Left ventricle myocardium superior (tissue), 1 donor: ENCODE measurements at places on chromosomes 1 and 21. TPM values are rescaled to one million over a fixed set of nuclear protein-coding genes. Genes with fewer than 3 reads are reported as not detected.

GRCh38 chr1:36951292-36951750 is 83.0 kb downstream of the GRIK3 start:
- no peak for DNase-seq

DNA sequence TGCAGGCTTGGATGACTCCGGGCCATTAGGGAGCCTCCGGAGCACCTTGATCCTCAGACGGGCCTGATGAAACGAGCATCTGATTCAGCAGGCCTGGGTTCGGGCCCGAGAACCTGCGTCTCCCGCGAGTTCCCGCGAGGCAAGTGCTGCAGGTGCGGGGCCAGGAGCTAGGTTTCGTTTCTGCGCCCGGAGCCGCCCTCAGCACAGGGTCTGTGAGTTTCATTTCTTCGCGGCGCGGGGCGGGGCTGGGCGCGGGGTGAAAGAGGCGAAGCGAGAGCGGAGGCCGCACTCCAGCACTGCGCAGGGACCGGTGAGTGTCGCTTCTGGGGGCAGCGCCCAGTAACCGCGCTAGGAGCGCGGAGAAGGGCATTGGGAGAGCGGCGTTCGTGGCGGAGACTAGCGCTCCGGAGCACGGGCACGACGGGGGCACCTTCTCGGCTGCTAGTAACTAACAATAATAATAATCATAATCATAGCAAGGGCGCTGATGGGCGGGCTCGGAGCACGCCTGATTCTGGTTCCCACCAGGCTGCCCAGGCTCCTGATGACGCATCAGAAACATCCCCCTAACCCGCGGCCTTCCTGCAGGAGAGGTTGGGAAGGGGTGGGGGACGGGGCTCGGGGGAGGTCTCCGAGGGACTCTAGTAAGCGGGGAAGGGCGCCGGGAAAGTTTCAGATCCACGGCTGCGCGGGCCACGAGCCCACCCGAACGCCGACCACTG is at the start of gene MX1:
Gene MX1, plus strand, starts transcription at position 286 of the 722 bp plus-strand sequence. CDS start 5,832 bp downstream, outside the sequence.
- DNase-seq: peak; percentile 86

DNA sequence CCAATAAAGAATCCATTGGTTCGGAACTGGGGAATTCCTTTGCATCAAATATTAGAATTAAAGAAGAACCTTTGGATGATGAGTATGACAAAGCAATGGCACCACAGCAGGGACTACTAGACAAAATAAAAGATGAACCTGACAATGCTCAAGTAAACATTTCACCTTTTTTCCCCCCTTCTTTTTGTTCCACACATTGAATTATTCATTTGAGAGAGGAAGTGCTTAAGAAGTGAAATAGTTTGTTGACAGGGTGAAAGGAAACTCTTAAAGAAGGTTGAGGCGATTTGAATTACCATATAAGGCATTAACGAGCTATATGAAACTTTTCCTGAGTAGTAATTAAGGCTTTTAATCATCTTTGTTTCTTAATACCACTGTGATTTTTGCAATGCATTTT is 93.1 kb downstream of the ZMYM4 start:
- no peak for DNase-seq

The INPP5B gene
- total RNA-seq: 12.0 TPM

DNA sequence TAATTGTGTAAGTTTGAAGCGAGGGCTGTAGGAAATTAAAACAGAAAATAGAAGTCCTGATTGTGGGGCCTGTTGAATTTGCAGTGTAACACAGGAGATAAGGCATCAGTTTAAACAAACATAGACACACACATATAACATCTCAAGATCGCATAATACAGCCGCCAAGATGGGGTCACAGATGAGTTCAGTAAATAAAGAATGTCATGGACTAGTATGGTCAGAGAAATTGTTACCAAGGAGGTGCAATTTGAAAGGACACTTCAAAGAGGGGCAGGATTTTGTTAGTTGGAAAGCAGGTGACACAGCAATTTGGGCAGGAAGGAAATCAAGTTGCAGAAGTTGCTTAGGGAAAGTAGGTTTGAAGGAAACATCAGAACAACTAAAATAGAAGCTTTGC is 450.0 kb downstream of the USP25 start:
- no peak for DNase-seq

The GABRD gene
- 0.20 TPM for total RNA-seq

DNA sequence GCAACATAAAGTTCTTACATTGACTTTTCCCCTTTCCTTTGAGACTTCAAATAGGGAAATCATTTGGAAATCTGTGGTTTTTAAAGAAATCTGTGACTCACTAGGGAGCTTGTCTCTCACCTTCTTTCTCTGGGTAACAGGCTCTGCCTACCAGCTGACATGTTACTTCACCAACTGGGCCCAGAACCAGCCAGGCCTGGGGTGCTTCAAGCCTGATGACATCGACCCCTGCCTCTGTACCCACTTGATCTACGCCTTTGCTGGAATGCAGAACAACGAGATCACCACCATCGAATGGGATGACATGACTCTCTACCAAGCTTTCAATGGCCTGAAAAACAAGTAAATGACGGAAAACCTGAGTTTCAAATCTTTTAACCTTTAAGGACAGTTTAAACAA is 9.2 kb upstream of the CHIA start:
- DNase-seq: no peak

DNA sequence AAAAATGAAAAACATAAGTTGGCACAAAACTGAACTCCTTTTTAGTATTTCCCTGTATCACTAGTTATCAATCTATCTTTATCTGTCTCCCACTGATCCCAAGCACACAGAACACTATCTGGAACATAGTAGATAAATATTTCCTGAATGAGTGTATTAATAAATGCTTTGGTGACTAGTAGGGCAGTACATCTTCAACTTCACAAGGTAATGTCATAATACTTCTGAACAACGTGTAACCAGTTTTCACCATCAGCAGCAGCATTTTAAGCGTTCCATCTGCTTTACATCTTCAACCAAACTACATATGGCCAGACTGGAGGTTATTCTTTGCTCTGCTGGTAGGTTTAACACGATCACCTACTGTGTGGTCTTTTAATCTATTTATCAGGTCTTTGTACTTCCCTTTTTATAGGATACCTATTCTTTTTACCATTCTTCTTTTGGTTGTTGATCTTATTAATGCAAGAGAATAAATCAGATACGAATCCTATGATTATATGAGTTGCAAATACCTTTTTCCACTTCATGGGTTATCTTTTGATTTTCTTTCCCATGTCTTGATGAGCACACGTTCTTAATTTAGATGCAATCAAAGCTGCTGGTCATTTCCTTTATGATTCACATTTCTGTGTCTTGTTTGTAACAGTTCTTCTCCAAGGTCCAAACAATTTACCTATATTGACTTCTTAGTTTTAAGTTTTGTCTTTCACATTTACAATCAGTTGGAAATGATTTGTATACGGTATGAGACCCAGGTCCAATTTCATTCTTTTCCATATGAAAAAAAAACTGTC is 16.3 kb downstream of the GPBP1L1 start:
- DNase-seq: no peak

DNA sequence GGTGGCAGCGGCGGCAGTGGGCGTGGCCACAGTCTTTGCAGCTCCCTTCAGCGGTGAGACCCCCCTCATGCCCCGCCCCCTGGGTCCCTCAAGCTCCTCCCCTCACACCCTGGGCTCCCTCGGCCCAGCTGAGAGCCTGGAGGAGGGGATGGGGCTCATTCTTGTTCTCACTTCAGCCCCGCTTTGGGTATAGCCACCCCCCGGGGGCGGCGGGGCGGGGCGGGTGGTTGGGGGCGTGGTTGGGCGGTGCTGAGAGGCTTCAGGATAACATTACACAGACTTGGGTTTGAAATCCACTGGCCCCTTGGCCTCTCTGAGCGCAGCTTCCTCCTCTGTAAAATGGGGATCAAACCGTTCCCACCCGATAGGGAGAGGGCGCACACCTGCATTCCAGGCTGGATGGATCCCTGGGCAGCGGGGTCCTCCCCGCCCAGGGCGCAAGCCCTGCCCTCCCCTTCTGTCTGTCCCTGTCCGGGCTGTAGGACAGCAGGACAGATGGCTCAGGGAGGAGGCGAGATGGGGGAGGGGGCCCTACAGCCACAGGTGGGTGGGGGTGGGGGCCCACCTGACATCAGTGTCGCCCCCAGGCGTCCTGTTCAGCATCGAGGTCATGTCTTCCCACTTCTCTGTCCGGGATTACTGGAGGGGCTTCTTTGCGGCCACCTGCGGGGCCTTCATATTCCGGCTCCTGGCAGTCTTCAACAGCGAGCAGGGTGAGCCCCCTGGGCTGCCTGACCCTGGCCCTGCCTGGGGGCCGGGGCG is 5.1 kb downstream of the CLCNKA start:
- DNase-seq: no peak

DNA sequence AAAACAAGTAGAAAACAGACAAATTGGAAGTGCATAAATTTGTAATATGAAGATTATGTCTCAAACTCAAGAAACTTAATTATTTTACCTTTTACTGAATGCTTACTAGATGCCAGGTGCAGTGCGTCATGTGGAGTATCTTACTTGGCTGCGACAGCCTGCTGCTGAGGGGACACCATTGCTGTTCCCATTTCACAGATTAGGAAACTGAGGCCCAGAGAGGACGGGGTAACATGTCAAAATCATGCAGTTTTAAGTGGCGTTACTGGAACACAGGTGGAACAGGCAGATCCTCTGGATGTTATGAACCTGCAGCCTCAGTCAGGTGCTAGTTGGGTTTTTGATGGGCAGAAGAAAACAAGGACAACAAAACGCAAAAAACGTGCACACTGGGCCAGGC is 7.3 kb upstream of the DHRS3 start:
- DNase-seq: no peak

DNA sequence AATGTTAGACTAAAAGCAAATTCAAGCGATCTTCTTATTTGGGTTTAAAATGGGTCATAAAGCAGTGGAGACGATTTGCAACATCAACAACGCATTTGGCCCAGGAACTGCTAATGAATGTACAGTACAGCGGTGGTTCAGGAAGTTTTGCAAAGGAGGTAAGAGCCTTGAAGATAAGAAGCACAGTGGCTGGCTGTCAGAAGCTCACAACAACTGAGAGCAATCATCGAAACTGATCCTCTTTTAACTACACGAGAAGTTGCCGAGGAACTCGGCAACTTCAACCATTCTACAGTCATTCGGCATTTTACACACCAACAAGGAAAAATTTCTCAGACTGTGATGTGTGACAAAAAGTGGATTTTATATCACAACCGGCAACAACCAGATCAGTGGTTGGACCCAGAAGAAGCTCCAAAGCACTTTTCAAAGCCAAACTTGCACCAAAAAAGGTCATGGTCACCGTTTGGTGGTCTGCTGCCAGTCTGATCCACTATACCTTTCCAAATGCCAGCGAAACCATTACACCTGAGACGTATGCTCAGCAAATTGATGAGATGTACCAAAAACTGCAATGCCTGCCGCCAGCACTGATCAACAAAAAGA is 47.9 kb downstream of the ASH1L start:
- no peak for DNase-seq

The GBP5 gene
- total RNA-seq: 0.99 TPM

DNA sequence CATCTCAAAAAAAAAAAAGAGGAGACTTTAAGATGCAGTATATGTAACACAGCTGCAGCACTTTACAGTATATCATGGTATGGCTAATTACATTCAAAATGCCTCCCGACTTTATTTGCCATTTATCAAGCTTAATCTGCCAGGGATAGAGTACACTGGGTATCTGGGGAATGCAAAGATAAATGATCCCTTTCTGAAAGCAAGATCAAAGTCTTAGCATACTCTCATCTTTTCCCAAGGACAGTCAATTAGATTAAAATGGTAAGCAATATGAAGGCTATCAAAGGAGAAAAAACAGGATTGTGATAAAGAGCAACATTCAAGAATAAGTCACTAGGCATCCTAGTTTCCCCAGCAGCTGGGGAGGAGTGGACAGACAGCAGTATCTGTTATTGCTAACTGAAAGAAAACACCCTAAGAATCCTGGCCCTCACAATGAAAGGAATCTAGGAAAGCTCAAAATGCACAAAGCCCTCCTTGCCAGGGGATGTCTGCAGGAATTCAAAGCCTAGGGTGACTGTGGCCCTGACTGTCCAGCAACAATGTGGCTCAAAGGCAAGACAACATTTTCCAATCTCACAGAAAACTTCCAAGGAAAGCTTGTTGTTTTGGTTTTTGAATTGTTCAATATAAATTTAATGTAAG is 56.7 kb upstream of the RAP1GAP start:
- DNase-seq: no peak

- no peak for DNase-seq
Observed at GRCh38 chr1:166852918-166853317, 13.6 kb downstream of the POGK start.

DNA sequence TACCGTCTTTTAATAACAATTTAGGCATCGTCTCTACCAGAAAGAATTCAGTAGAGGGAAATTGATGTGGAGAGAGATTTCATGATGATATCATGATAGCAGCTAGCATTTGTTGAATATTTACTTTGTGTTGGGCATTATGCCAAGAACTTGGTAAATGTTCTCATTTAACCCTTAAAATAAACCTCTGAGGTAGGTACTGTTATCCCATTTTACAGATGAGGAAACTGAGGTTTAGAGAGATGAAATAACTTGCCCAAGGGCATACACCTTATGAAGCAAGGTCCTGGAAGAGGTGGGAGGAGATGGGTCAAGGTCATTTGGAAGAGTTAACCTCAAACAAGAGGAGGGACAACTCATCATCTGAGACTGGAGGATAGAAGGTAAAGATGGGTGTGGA is 34.8 kb downstream of the TSNAX start:
- DNase-seq: no peak

The NLRP3 gene
- total RNA-seq: 0.64 TPM

GRCh38 chr1:224745394-224745793 is 129.3 kb downstream of the CNIH3 start:
- no peak for DNase-seq

DNA sequence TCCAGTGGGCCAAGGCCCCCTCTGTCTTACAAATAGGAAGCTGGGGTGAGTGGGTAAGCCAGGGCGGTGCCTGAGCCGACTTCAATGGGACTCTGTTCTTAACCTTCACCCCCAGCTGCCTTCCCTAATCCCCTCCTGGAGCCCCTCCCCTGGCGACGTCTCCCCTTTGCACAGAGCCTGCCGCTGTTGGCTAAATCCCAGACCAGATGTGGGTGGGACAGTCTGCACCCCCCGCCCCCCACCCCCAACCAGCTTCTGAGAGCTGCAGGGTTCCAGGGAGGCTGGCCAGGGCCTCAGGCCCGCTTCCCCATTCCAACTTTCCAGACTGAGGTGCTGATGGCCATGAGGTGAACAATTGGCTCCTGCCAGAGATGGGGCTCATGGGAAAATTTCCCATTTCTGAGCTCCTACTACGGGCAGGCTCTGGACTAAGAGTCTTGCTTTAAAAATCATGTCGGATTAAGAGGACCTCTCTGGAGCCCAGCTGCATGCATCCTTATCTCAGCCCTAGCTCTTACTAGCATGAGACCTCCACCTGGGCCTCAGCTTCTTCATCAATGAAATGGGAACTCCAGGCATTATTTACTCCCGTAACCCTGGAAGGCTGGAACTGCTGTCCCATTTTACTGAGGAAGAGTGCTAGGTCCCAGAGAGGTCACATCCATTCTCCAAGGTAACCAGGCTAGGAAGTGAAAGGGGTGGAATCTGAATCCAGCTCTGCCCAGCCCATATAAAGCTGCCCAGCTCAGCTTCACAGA is 6.4 kb downstream of the COL8A2 start:
- DNase-seq: no peak

DNA sequence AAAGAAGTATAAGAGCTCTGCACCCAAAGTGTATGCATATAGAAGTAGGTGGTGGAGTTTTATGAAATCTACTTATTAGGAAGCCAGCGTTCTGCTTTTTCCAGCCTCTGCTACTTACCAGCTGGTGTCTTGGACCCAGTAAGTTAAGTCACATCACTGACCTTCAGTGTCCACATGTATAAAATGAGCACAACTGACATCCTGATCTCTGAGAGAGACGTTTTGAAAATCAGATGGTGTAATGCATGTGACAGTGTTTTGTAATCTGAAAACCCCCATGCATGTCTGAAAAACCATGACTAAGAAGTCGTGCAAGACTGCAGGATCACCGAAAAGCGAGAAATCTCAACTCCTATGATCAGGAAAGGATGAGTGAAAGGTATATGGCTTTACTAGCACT is 2.0 kb downstream of the CR1 start:
- no peak for DNase-seq
